ENCODE measurements at places on chromosomes 3 and 15.
A peak's percentile ranks its signal among the peaks of the same experiment; 100 is the strongest.

DNA sequence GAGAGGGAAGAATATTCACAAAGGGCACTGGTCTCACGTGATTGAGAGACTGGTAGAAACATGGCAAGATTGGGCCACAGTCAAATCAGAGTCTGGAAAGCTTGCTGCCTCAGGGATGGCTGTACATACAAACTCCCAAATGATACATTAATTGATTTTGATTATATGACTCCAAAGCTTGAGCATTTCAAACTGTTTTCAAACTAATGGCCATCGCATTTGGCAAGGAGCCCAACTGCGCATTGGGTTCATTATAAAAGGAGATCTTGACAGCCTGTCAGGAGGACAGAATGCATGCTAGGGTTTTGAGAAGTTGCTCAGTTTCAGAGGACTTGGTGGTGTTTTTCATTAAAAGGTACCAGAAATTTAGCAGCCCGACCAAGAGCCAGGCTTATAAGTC lies 117.7 kb downstream of the PTPRG start:
- no peak for DNase-seq

GRCh38 chr3:46010519-46011113 lies 15.0 kb upstream of the FYCO1 start:
- no peak for DNase-seq

DNA sequence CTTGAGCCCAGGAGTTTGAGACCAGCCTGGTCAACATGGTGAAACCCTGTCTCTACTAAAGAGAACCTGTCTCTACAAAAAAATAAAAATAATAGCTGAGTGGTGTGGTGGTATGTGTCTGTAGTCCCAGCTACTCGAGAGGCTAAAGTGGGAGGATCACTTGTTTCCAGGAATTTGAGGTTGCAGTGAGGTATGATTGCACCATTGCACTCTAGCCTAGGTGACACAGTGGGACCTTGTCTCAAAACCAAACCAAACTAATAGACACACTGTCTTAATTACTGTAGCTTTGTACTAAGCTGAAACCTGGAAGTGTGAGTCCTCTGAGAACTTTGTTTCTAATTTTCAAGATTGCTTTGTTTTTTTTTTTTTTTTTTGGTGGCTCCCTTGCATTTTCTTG lies 30.4 kb downstream of the MGA start:
- DNase-seq, result no peak

GRCh38 chr15:42275780-42276391 lies 2.7 kb upstream of the TMEM87A start:
- no peak for DNase-seq

GRCh38 chr15:95291898-95292472 lies 1038.5 kb upstream of the NR2F2 start:
- DNase-seq, result peak; percentile 51

DNA sequence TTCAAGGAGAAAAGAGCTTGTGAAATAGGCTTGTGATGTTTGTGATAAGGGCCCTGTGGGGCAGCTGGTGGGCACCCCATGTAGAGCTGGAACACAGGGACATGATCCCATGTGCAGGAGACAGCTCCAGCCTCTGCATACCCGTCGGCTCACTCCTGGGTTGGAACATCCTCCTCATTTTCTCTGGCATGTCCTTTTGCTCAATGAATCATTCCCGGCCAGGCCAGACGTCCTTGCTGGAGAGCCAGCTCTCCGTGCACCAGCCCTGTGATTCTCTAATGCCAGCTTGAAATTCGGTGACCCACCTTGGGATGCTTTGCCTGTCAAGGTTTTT lies 77.3 kb downstream of the SMAD3 start:
- no peak for DNase-seq

DNA sequence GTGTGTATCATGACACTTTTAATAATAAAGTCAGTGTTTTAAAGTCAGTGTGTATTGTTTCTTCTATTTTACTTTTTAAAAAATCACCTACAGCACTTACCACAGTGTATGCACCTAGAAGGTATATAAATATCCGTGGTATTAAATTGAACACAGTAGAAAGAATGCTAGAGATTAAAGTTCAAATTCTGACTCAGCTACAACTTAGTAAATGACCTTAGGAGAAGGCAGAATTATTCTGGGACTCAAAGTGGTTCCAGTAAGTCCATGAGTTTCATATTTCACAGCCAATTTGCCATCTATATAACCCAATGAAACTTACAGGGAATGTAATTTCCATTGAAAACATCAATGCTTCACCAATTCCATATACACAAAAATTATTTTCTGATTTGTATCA lies 52.7 kb upstream of the MAP4 start:
- no peak for DNase-seq

GRCh38 chr3:168249550-168250414 lies 154.1 kb upstream of the GOLIM4 start:
- DNase-seq, result peak; percentile 97

DNA sequence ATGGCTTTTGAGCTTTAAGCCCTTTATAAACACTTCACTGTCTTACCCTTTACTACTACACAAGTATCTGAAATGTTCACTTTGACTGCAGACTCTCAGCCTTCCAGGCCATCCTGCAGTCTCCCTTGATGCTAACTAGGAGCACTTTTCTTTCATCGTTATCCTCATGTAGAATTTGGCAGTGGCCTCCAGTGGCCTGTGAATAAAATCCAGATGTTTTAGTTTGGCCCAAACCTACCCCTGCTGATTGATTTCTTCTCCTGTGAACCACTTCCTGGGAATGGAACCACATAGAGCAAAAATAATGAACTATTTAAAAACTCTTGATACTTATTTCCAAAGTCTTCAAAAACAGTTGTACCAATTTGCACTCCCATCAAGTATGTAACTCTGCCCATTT lies 271.9 kb downstream of the FEZF2 start:
- DNase-seq, result no peak

- DNase-seq, result no peak
These were observed 1534.6 kb downstream of the SI start for GRCh38 chr3:163543662-163544061.

DNA sequence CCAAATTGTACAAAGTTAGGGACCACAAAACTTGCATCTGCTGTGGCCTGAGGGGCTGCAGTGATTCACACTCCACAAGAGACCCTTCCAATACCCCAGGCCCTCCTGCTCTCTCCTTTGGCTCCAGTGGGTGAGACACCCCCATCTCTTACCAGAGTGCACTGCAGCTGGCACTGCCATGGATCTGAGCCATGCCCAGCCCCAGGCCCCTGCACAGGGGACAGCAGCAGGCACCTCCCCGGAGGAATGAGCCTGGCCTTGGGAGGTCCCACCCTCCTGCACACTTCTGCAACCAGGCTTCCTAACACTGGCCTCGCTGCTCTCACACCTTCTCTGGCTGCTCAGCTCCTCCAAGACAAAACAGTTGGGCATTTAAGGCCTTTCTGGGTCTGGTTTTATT lies 16.3 kb upstream of the TSPAN3 start:
- no peak for DNase-seq

- no peak for DNase-seq
These were observed 494.1 kb upstream of the DPPA4 start for GRCh38 chr3:109831403-109831802.

GRCh38 chr3:126578702-126579101 lies 20.0 kb upstream of the C3orf22 start:
- DNase-seq, result no peak
